Kidney tubule cell (primary cell): ENCODE measurements at places on chromosomes 6 and 20.

GRCh38 chr6:10112871-10113549 is 301.9 kb downstream of the TFAP2A start:
- DNase-seq = no peak

DNA sequence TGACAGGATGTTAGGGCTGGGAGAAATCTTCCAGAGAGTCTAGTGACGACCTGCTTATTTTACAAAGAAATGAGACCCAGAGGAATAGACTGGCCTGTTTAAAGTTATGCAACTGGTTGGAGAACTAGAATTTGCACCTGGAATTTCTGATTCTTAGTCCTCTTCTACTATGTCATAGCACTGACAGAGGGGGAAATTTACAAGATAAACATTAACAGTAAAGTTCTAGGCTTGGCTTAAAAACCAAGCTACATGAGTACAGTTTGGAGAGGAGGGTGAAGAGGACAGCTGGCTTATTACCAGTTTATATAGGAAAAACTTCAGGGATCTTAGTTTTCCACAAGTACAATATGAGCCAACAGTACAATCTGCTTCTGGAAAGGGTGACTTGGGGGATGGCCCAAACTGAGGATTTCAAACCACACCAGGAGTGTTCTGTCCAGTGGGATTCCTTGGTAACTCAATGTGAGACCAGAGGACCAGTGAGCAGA is 269.6 kb downstream of the CD109 start:
- no peak for DNase-seq

DNA sequence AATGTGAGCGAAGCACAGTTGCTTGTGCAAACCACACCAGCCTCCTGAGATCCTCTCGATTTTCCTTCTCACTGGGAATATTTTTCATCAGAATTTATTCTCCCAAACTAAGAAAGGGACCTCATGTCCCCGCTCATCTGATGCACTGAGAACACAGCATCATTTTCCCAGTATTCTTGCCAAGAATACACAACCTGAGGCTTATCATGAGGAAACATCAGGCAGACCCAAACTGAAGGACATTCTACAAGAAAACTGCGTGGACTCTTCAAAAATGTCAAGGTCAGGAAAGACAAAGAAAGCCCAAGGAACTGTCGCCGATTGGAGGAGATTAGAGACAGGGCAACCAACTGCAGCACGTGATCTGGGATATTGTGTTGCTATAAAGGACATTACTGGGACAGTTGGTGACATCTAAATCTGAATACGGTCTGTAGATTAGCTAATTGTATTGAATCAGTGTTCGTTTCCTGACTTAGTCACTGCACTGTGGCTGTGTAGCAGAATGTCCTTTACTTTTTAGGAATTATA is 72.3 kb downstream of the SNX5 start:
- DNase-seq = no peak

GRCh38 chr20:46624946-46625345 is 26.3 kb downstream of the SLC13A3 start:
- no peak for DNase-seq

- DNase-seq = peak; percentile 20
Measured at GRCh38 chr6:161901740-161902426, 628.0 kb upstream of the AGPAT4 start.

GRCh38 chr6:75611011-75611701 is 9.5 kb downstream of the SENP6 start:
- DNase-seq = no peak

GRCh38 chr6:150588888-150589499 is 10.7 kb upstream of the PLEKHG1 start:
- no peak for DNase-seq

DNA sequence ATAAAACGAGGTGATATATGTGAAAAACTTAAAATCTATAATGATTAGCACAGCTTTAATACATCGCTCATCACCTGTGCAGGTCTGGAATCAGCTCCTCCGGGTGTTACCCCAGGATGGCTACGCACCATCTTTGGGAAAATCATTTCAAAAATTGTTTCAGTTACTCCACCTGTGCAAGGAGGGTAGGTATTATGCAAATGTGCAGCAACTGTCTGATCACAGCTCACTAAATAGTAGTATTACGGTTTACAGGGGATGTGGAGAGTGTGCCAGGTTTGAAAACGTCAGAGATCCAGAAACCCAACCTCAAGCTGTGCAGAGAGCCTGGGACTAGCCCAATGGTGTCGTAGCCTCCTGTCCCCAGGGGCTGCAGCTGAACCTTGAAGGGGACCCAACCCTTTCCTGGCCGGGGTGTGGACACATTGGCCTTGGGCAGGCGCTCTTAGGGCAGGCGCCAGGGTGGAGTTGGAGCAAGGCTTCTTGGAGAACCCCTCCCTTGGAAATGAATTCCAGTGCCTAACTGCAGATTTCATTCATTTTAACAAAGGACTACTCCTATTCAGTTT is 24.2 kb upstream of the SGK1 start:
- DNase-seq = no peak

DNA sequence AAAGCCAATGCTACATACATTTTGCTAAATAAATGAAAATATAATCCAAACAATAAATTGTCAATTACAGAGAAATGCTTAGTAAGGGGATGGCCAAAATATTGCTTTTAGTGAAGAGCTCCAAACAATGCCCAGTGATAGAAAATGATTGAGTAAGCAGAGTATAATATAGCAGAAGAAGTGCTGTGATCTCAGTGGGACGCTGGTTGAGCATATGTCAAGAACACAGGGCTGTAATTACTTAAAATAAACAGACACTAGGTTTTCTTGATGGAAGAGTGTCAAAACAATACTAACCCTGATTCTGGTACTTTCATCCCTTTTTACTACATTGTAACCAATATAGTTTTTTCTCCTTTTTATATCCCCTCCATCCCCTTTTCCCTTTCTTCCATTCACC is 150.3 kb downstream of the GRIK2 start:
- DNase-seq = no peak

DNA sequence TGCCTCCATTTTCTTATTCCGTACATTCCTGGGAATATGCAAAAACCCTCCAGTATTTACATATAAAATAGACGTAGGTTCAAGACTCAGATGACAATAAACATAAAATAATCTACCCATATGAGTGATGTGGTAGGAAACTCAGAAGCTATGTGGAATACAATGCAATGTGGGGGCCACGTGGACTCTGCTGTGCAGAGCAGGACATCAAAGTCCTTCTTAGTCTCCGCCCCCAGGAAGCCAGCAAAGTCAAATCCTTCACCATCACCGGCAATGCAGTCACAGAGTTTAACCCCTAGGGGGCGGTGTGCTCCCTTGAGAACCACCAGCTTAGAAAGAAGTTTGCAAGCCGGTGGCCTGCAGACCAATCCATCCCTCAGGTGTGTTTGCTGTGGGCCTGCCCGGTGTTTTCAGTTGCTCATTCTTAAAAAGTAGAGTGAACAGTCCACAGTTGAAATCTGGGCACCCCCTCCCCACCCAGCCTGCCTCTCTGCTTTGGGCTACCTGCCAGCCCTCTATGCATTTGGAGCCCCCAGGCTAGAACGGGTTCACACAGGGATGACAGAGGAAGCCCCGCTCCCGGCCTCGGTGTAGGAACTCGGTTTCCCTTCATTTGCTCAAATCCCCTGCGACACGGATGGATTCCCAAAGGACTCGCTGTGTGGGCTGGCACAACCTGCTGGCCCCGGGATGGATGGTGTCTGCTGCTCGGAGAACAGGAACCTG is 59.9 kb downstream of the SULF2 start:
- peak; percentile 81 for DNase-seq

DNA sequence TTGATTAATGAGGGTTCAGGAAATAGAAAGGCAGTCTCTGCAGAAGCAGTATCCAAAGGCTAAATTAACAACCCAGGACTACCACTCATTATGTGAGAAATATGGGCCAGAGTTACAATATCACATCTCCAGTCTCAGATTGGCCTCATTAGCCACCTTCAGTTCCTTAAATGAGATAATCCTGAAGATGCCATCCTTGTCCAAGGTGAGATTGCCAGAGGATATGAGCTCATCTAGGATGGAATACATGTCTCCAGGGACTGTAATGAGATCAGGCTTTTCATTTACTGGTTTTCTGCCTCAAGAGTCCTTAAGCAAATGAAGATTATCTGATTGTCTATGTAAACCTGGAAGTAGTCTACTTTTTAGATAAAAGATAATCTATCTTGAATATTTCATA is 196.3 kb downstream of the FUT9 start:
- DNase-seq = peak; percentile 50

- no peak for DNase-seq
Measured at GRCh38 chr6:41462033-41462432, 84.1 kb upstream of the FOXP4 start.

DNA sequence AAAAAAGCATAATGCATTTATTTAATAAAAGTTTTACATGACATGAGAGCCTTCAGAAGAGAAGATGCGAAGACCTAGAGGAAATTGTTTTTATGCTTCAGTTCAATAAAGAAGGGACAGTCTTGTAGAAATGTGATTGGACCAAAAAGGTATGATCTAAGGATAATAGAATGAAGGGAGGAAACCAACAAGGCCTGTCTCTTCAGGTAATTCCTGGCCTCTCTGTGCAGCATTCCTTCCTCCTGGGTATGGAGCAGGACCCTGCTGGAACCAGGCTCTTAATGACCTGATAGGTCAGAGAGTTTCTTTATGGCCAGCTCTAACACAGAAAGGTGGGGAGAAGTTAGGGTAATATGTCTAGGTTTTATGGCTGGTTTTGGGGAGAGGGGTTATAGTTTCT is 162.8 kb upstream of the HEY2 start:
- no peak for DNase-seq
